ENCODE measurements at places on chromosomes 11 and 22.

- no peak for DNase-seq
These were observed 23.9 kb upstream of the TSPAN18 start for GRCh38 chr11:44702889-44703288.

DNA sequence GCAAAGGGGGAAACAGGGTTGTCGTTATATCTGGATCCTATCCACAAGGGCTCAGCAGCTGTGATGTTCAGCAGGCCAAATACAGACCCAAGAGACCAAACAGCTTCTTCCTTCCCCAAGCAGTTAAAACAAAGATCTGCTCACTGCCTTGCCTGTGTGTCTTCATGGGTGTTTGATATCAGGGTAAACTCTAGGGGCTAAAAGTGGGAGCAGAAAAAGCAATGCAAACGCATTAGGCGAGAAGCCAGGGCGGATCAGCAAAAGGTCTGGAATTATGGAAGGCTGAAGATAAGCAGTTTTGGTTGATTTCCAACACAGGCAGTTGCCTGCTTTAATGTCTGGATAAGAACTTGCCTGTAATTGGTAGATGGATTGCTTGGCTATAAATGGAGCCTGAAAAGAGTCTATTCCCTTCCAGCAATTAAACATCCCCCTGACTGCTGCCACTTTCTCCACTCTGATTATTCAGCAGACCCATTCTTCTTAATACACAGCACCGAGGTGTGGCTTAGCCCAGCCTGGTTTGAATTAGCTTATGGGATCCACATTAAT lies 126.3 kb downstream of the COMMD9 start:
- DNase-seq: no peak

DNA sequence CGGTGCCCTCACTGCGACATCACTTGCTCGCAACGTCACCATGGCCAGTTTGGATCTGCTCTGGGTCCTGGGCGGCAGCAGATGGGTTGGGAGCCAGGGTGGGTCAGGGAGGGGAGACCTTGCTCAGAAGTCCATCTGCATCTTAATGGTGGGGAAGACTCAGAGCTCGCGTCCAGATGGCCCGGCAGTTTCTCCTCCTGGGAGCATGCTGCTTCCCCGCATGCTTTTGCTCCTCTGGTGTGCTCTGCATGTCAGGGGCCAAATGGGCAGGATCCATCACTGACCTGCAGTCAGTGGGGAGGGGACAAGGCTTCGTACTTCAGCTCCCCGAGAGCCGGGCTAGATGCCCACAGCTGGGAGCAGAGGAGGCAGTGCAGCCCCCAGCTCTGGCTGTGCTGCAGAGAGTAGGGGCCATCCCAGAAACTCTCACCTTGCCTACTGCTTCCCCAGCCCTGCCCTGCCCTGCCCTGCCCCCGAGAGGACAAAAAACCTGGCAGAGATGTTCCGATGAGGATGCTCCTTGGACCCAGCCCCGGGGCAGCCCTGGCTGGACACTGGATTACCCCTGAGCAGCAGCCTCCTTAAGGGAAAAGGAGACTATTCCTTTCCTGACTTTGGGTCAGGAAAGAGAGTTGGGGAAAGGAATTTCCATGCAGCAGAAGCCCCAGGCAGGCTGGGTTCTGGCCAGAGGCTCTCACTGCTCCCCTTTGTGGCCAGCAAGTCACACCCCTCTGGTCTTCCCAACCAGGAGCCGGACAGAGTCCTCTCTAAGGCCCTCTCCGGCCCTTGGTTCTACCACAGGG lies 149.9 kb downstream of the PKNOX2 start:
- no peak for DNase-seq

GRCh38 chr11:17744151-17744940 lies 9.8 kb downstream of the KCNC1 start:
- no peak for DNase-seq

GRCh38 chr11:64053699-64054098 lies 18.0 kb downstream of the FLRT1 start:
- no peak for DNase-seq

- no peak for DNase-seq
These were observed 135.3 kb downstream of the CCDC34 start for GRCh38 chr11:27227736-27228135.

All from CD4-positive, alpha-beta memory T cell (primary cell).